Osteoblast (primary cell): ENCODE measurements at places on chromosomes 16 and 17. TPM values are rescaled to one million over a fixed set of nuclear protein-coding genes. Genes with fewer than 3 reads are reported as not detected.

The HNF1B gene
- not detected in 2 replicates for total RNA-seq

The HAS3 gene
- 1.4 and 1.5 TPM in 2 replicates for total RNA-seq

The MYH1 gene
- not detected in 2 replicates for total RNA-seq

The AARSD1 gene
- total RNA-seq = 14.1 and 16.2 TPM in 2 replicates

The RPH3AL gene
- 2.9 and 3.2 TPM in 2 replicates for total RNA-seq

The DLX4 gene
- under 0.01 TPM in 1 of 2 replicates, not detected in the other for total RNA-seq

DNA sequence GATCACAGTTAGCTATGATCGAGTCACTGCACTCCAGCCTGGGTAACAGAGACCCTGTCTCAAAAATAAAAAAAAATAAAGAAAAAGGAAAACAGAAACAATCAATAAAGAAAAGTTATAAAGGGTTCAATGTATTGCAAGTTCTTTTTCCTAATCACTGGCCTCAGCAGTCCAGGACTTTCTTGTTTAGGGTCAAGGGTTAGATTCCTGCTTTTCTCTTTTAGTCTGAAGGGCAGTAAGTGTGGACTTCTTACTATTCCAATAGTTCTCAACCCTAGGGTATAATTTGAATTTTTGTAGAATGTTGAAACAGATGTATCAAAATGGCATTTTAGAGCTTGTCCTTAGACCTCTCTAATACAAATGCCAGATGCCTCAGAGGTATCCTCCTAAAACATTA is 27.3 kb downstream of the SMYD4 start:
- no peaks in the 10 kb centered on the region for H3K4me1 ChIP-seq
- DNase-seq = no peak
- no peak overlapping the region for H3K4me3 ChIP-seq
- no peaks in the 10 kb centered on the region for H3K27me3 ChIP-seq
- H3K36me3 ChIP-seq = peaks cover 15% of the 10 kb centered on the region
- H3K27ac ChIP-seq = no peak overlapping the region

The TMEM238L gene
- total RNA-seq = not detected in 2 replicates

- H3K36me3 ChIP-seq = no peaks in the 10 kb centered on the region
- H3K4me1 ChIP-seq = no peaks in the 10 kb centered on the region
- H3K4me3 ChIP-seq = no peak overlapping the region
- peak; percentile 14 for DNase-seq
These were observed 416.4 kb downstream of the CDH11 start for GRCh38 chr16:64705443-64705842.
